ENCODE measurements at places on chromosomes 12 and 14.

- DNase-seq = no peak
Measured at GRCh38 chr14:24595073-24595808, 14.2 kb downstream of the GZMH start.

GRCh38 chr14:99101855-99102461, 170.0 kb downstream of the BCL11B start:
- DNase-seq = no peak

- DNase-seq = no peak
Measured at GRCh38 chr12:95742586-95742985, 48.0 kb downstream of the NTN4 start.

GRCh38 chr14:68766299-68767247, 26.3 kb downstream of the ZFP36L1 start:
- no peak for DNase-seq

GRCh38 chr12:31629756-31630732, 29.4 kb upstream of the ETFBKMT start:
- no peak for DNase-seq

DNA sequence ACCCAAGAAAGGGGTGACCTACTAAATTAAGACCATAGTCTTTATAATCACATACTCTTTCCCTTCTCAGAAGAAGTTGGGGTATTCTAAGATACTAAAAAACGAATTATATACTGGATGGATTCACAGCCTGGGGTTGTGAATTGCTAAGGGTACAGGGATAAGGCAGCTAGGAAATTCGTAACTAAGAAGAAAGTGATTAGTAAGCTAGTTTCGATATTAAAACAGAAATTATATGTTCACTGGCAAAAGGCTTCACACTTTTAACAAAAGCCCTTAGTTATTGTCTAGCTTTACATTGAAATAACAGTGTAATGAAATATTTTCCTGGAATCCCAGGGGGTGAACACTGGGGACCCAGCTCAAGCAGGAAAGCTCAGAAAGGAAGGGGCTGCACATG, 35.5 kb upstream of the DYRK2 start:
- no peak for DNase-seq

DNA sequence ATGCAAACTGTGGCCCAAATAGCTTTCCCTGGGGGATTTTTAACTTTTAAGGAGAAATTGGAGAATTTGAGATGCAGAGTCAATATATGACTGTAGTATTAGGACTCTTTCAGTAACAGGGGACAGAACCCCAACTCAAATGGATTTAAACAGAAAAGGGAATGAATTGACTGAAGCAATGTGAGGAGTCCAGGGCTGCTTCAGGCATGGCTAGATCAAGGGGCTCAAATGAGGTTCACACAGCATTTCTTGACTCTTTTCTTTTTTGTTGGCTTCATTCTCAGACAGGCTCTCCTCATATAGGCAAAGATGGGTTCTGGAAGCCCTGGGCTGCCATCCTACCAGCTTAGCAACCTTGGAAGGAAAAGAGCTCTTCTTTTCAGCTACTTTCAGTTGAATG, 13.6 kb downstream of the HNF1A start:
- DNase-seq = no peak

DNA sequence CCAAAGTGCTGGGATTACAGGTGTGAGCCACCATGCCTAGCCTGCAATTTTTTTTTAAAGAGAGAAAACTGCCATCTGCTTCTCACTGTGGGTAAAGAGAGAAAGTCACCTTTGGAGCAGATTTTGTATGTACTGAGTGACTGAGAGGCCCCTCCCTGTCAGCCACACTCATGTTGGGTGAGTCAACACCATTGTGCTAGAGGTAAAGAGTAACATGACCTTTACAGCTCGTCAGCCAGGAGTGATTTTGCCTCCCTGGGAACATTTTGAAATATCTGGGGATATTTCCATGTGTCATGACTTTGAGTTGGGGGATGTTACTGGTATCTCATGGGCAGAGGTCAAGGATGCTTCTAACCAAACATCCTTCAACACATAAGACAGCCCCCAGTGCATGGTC, 115.2 kb downstream of the KSR2 start:
- no peak for DNase-seq

- DNase-seq = no peak
Measured at GRCh38 chr14:68441542-68441941, 351.3 kb downstream of the ZFP36L1 start.

GRCh38 chr12:51910691-51911090, 3.4 kb downstream of the ACVRL1 start:
- DNase-seq = no peak

DNA sequence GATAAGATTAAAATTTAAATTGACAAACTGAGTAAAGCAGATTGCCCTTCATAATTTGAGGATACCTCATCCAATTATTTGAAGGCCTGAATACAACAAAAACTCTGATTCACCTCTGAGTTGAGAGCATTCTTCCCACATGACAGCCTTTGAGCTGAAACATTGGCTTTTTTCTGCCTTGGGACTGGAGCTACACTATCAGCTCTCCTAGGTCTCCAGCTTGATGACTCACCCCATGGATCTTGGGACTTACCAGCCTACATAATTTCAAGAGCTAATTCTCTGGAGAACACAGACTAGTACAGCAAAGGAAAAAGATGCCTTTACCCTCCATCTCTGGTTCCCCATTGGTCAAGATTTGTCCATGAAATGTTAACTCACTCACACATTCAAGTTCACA, 555.1 kb downstream of the FOXG1 start:
- DNase-seq = no peak

GRCh38 chr12:89663577-89664357, 44.9 kb downstream of the ATP2B1 start:
- DNase-seq = no peak

- DNase-seq = no peak
Measured at GRCh38 chr12:16669756-16670155, 63.8 kb upstream of the LMO3 start.

DNA sequence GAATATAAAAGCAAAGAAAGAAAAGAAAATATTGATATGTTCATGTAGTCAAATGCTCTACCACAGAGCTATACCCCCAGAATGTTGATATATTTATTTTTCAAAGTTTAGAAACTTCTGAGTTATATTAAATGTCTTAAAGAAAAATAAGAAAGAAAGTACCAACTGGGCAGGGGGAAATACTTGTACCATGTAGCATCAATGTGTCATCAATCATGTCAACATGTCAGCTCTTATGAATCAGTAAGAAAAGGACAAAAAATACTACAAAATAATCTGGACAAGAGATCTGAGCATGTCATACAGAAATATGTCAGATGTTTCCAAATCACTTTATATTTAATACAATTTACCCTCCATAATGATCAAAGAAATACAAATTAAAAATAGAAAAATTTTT, 595.1 kb upstream of the ATP2B1 start:
- no peak for DNase-seq

- no peak for DNase-seq
Measured at GRCh38 chr12:75662511-75663159, 151.2 kb upstream of the KRR1 start.

DNA sequence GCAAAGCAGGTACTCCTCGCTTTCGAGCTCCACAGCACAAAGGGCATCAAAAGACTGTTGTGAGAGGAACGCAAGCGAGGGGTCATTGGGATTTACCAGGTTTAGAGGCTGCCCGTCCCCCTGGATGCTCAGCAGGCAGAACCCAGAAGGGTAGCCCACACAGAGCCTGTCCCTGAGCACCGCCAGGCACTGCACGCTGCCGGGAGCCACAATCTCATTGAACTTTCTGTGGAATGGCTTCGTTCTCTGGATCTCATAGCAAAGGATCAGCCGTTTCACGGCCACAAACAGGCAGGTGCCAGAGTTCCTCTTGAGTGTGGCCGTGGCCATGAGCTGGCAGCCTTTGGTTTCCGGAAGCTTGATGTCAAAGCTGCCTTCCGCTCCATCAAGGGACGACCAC, 21.5 kb downstream of the AMN start:
- no peak for DNase-seq

DNA sequence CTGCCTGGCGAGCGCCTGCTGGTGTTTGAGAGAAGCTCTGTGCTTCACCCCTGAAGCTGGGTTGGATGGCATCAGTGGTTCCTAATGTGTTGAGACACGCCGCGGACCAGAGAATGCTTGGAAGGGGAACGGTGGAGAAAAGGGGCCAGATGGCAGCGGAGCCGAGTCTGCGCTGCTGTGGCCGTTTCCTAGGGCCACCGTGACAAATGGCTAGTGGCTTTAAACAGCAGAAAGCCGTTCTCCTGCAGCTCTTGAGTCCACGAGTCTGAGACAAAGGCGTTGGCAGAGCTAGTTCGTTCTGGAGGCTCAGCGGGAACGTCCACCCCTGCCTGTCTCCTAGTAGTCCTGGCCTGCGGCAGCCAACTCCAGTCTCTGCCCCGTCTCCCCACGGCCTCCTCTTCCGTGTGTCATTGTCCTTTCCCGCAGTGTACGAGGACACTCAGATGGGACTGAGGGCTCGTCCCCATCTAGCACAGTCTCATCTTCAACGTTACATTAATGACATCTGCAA, 103.6 kb downstream of the ADGRD1 start:
- no peak for DNase-seq

- no peak for DNase-seq
Measured at GRCh38 chr12:16607906-16608775, 2.2 kb upstream of the LMO3 start.

GRCh38 chr12:21852251-21852650, 77.7 kb upstream of the KCNJ8 start:
- no peak for DNase-seq

GRCh38 chr12:4579305-4580102, 17.5 kb downstream of the DYRK4 start:
- DNase-seq = no peak

GRCh38 chr14:78197051-78197450, 26.9 kb downstream of the NRXN3 start:
- DNase-seq = no peak

DNA sequence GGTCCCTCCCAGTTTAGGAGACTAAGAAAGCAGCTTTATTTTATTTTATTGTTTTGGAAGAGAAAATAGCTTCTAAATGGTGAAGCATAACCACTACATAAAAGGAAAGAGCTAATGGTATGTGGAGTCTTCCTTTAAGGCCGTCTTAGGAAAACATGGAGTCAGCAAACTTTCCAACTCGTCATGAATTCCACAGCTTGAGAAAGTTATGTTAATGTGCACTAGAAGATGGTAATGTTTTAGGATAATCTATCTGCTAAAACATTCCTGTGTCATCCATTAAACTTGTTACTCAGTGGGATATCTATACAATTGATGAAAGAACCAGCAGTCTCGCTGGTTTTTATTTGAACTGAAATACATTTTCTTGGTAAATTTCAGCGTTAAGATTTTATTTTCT, 448.4 kb upstream of the SEL1L start:
- DNase-seq = no peak

DNA sequence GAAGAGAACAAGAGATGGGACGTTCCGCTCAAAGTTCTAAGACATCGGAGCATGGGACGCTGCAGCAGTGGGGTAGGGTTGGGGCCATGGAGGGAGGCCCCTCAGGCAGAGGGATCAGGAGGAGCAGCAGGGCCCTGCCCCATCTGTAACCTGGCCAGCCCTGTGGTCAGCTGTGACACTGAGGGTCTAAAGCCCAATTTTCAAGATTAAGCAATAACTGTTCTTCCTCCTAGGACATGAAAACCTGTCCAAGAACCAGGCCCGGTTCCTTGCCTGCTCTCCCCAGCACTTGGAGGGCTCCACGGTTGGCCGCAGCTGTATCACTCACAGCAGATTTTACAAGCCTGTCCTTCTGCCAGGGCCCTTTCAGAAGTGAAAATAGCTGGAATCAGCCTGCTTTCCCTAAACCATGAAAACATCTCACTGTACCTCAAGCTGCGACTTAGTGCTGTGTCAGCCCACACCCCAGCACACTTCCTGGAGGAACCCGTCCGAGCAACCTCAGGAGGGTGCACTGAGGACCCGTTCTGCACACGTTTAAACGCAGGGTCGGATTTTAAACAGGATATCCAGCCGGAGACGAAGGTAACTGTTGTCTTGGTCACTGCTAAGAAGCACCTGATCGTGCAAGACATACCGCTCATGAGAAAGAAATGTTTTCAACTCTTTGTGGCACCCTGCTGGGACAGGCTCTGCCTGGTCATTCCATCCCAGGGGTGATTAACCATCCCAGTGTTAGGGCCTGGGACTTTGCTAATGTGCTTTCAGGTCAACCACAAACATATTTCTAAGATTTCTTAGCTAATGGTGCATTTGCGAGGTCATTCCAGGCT, 201.9 kb upstream of the DIO3 start:
- no peak for DNase-seq
